Amygdala (tissue), 56 donors: ENCODE measurements at places on chromosomes 2 and 18.

DNA sequence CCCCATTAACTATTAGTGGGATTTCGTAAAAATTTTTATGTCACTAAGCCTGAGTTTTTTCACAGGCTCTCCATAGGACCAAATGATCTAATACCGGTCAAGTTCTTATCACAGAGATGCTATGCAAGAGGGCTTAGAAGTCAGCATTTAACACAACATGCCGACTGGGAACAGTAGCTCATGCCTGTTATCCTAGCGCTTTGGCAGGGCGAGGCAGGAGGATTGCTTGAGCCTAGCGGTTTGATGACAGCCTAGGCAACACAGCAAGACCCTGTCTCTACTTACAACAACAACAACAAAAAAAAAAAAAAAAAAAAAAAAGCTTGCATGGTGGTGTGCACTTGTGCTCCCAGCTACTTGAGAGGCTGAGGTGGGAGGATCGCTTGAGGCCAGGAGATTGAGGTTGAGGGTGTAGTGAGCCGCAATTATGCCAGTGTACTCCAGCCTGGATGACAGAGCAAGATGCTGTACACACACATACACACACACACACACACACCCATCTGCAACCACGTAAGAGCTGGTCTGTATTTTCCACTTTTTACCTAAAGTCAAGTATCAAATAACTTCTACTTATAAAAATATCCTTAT lies 67.6 kb upstream of the FAM124B start:
- DNase-seq, result no peak

DNA sequence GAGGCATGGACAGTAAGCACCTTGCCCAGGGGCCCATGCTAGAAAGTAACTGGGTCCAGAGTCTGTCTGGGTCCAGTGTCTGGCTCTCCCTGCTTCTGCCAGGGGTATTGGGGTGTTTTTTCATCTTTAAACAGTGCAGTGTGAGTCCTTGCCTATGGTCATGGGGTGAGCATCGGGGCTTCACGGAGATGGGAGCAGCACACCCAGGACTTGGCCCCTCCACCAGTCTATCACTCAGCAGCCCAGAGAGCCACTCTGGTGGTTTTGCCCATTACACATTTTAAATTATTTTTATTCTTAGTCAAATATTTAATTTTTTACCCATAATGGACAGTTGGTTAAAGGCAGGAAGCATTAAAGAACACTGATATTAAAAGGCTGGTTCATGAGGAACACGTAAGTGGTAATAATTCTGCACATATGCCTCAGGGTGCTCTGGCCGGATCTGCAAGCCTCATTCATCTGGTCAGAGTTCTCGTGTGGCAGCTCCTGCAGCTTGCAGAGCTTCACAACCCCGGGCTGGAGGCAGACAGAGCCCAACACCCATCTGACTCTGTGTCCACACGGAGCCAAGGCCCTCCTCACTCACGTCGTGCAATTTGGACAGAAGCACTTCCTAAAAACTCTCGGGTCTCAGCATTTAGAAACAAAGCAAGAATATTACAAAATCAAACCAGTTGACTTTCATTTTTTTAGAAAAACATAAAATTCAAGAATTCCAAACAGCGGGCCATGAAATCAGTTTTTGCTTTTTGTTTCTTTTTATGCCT lies 204.1 kb downstream of the CTIF start:
- DNase-seq, result no peak

- no peak for DNase-seq
Measured at GRCh38 chr2:231099918-231100317, 24.9 kb downstream of the HTR2B start.

GRCh38 chr2:230319211-230319862 lies 7.7 kb upstream of the SP140L start:
- DNase-seq, result no peak

GRCh38 chr2:186347472-186347871 lies 138.6 kb upstream of the ZC3H15 start:
- no peak for DNase-seq

GRCh38 chr18:63224630-63225029 lies 94.9 kb downstream of the BCL2 start:
- DNase-seq, result no peak

DNA sequence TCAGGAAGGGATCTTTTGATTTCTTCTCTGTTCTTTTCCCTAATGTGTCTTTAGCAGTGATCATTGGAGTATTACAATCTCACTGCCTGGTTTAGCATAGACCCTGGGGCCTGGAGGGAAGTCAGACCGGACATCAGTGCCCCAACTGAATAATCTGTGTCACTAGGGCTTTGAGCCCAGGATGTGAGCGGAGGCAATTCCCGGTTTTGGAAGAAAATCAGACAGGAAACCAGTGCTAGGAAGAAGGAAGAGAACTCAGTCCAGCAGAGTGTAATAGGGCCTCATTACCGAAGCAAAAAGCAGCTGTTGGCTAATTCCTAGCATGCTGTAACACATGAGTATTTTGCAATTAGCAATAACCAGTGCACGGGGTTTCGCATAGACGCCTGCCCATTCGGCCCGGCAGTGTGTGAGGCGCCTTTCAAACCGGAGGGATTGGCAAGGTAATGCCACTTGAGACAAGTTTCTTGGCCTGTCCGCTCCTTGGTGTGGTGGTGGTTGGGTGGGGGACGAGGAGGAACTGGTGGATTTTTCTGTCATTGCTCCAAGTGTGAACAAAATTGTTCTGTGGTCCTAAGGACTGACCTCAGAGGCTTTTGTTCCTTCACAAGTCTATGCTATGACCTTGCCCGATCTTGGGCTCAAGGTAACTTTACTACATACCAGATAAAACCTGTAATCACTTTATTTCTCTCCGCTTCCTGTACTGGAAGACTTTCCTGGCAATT lies 2.8 kb downstream of the FOSL2 start:
- DNase-seq, result no peak

GRCh38 chr2:231720987-231721966 lies 13.0 kb downstream of the PTMA start:
- no peak for DNase-seq
